ENCODE measurements at places on chromosomes 3 and 15.

- H3K27me3 ChIP-seq, result no peaks in the 10 kb centered on the region
- no peak overlapping the region for H3K4me3 ChIP-seq
- no peaks in the 10 kb centered on the region for H3K36me3 ChIP-seq
- DNase-seq, result no peak
- no peaks in the 10 kb centered on the region for H3K4me1 ChIP-seq
Observed at GRCh38 chr3:59994732-59995304, 945.0 kb upstream of the CFAP20DC start.

DNA sequence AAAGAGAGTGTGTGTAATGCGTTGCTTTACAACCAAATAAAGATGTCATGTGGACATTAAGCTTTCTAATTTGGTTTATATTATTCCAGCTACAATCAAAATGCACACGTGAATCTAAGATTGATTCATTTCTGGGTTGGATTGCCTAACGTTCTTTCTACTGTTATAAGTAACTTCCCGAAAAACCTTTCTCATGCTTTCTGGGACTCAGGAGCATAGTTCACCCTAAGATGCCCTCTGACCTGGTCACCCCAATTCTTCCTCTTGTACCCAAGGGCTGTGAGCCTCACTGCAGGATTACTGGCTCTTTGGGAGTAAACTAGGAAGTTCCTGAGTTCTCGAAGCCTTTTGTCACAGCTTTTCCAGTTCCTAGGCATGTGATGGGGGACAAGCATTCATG, 12.7 kb upstream of the LMCD1 start:
- H3K27me3 ChIP-seq, result no peaks in the 10 kb centered on the region
- no peaks in the 10 kb centered on the region for H3K36me3 ChIP-seq
- peaks cover 14% of the 10 kb centered on the region for H3K4me1 ChIP-seq
- H3K4me3 ChIP-seq, result no peak overlapping the region
- H3K27ac ChIP-seq, result no peak overlapping the region

GRCh38 chr3:47414161-47414564, 33.3 kb downstream of the PTPN23 start:
- H3K36me3 ChIP-seq, result peaks cover 70% of the 10 kb centered on the region
- DNase-seq, result no peak
- no peaks in the 10 kb centered on the region for H3K27me3 ChIP-seq
- H3K27ac ChIP-seq, result no peak overlapping the region
- no peak overlapping the region for H3K4me3 ChIP-seq

DNA sequence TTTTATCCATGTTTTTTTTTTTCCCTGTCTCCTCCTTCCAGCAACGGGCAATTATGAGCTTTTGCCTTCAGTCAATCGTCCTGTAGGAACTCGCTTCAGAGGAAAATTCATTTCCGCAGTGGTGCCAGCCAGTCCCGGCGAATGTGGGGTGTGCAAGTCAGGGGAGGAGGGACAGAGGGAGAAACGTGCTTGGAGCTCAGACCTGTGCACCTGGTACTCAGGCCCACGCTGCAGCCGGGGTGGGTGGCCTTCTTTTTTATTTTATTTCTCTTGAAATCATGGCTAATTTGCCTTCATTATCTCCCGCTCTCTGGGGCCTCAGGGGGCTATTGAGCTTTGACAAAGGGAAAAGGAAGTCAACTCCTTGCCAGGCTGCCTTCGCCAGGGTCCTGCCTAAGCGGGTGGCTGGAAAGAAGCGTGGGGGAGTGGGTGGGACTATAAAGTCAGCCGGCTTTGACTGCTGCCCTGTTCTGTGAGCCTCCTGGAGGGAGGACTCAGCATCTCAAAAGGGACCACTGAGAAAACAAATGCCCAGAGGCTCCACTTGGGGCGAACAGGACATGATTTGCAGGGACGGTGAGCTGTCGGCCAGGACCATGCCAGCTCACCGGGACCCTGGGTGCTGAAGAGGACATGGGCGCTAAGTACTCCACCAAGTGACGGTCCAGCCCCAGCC, 5.5 kb downstream of the GRIP2 start:
- no peak overlapping the region for H3K4me3 ChIP-seq
- no peaks in the 10 kb centered on the region for H3K36me3 ChIP-seq
- peaks cover 2% of the 10 kb centered on the region for H3K27me3 ChIP-seq
- DNase-seq, result no peak
- H3K4me1 ChIP-seq, result no peaks in the 10 kb centered on the region

DNA sequence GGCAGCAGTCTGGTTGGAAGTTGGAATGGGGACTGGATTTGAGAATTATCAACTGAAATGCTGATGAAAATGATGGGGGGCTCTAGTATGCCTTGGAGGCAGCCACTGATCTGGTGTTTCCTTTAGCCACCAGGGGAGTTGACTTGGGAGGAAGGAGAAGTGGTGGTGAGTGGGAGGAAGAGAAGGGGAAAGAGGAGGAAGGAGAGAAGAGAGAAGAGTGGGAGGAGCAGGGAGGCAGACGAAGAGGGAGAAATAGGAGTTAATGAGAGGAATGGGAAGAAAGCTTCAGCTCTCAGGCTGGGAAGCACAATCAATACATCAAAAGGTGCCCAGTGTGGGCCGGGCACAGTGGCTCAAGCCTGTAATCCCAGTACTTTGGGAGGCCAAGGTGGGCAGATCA, 23.3 kb upstream of the HCN4 start:
- H3K4me1 ChIP-seq, result no peaks in the 10 kb centered on the region
- no peak overlapping the region for H3K27ac ChIP-seq
- no peak overlapping the region for H3K4me3 ChIP-seq
- no peaks in the 10 kb centered on the region for H3K36me3 ChIP-seq
- DNase-seq, result no peak

DNA sequence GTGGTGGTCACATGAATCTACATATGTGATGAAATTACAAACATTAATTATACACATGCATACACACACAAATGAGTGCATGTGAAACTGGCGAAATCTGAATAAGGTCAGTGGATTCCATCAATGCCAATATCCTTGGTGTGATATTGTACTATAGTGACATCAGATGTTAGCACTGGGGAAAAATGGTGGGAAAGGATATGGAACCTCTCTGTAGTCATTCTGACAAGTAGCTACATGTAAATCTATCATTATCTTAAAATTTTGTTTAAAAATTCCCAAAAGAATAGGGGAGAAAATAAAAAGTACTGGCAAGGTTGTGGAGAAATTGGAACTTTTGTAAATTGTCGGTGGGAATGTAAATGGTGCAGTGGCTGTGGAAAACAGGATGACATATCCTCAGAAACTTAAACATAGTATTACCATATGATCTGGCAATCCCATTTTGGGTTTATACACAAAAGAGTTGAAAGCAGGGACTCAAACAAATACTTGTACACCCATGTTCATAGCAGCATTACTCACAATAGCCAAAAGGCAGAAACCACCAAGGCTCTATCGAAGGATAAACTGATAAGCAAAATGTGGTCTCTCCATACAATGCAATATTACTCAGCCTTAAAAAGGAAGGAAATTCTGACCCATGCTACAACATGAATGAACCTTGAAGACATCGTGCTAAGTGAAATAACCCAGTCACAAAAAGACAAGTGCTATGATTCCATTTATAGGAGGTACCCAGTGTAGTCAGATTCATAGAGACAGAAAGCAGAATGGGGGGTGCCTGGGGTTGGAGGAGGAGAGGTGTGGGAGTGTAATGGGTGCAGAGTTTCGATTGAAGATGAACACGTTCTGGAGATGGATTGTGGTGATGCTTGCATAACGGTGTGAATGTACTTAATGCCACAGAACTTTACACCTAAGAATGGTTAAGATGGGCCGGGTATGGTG, 25.3 kb upstream of the HRH1 start:
- no peak overlapping the region for H3K4me3 ChIP-seq
- H3K36me3 ChIP-seq, result no peaks in the 10 kb centered on the region
- H3K27ac ChIP-seq, result no peak overlapping the region
- DNase-seq, result no peak

GRCh38 chr3:138809500-138810256, 25.1 kb downstream of the PIK3CB start:
- DNase-seq, result no peak
- H3K4me1 ChIP-seq, result peaks cover 7% of the 10 kb centered on the region
- H3K4me3 ChIP-seq, result no peak overlapping the region
- no peak overlapping the region for H3K27ac ChIP-seq

DNA sequence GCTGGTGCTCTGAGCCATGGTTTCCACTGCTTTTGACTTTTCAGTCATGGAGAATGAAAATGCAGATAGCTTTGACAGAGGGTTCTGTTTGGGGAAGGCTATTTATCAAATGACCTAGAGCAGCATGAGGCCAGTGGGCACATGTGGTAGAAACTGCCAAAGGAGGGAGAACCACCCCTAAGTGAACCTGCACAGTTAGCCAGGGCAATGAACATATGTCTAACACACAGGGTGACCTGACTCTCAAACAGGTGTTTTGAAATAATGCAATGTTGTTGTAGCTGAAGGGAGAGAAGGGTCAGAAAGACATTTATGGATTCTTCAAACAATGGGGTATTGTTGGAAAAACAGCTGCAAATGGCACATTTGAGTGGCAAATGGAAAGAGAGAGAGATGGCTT, 174.4 kb upstream of the FAM3D start:
- H3K36me3 ChIP-seq, result no peaks in the 10 kb centered on the region
- no peak overlapping the region for H3K27ac ChIP-seq
- H3K4me1 ChIP-seq, result no peaks in the 10 kb centered on the region
- DNase-seq, result no peak

GRCh38 chr3:4685673-4686345, 192.7 kb downstream of the ITPR1 start:
- no peak overlapping the region for H3K4me3 ChIP-seq
- H3K4me1 ChIP-seq, result peaks cover 16% of the 10 kb centered on the region
- H3K27me3 ChIP-seq, result no peaks in the 10 kb centered on the region
- DNase-seq, result no peak
- H3K27ac ChIP-seq, result no peak overlapping the region
- peaks cover 61% of the 10 kb centered on the region for H3K36me3 ChIP-seq

- H3K27me3 ChIP-seq, result no peaks in the 10 kb centered on the region
- DNase-seq, result no peak
- H3K4me1 ChIP-seq, result peaks cover 20% of the 10 kb centered on the region
- H3K27ac ChIP-seq, result no peak overlapping the region
- H3K4me3 ChIP-seq, result peak overlapping the region; percentile 99
Observed at GRCh38 chr15:40807888-40808461, 702 bp upstream of the DNAJC17 start.

DNA sequence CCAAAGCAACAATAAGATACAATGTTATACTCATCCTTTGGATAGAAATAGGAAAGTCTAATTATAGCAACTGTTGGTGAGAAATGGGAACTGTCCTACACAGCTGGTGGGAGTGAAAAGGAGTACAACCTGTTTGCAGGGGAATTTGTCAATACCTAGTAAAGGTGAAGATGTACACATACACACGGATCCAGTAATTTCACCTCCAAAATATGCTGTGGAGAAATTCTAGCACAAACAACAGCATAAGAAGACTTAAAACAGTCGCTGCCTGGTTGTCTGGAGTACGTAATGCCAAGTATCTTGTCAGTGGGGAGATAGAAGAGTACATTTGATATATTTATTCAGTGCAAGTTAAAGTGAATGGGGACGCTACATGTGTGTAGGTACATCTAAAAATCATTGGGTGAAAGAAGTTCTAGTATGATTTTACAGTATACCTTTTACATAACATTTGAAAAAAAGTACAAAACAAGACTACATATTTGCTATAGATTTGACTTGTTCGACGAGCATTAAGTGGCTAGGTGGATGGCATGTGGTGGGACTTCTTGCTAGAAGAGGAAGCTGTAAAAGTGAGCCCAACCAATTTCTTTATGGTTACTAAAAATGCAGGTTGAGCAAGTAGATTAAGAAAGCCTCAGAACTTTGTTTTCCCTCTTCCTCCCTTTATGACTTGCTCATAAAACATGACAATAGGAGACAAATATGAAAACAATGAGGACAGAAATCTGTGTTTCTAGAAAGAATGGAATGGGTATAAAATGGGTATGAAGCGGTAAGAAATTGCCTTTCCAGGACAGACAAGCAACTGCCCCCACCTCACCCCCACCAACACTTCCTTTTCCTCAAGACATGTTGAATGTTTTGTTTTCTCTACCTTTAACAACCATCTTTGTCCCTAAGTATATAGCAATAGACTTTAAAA, 50.2 kb upstream of the CCR4 start:
- H3K27me3 ChIP-seq, result no peaks in the 10 kb centered on the region
- no peak for DNase-seq
- no peak overlapping the region for H3K4me3 ChIP-seq

- no peaks in the 10 kb centered on the region for H3K36me3 ChIP-seq
- peaks cover 5% of the 10 kb centered on the region for H3K4me1 ChIP-seq
- H3K27ac ChIP-seq, result no peak overlapping the region
- no peaks in the 10 kb centered on the region for H3K27me3 ChIP-seq
- H3K4me3 ChIP-seq, result no peak overlapping the region
- DNase-seq, result no peak
Observed at GRCh38 chr3:171860830-171861535, 17.8 kb downstream of the TMEM212 start.

- no peaks in the 10 kb centered on the region for H3K4me1 ChIP-seq
- H3K27ac ChIP-seq, result no peak overlapping the region
- DNase-seq, result no peak
- H3K27me3 ChIP-seq, result no peaks in the 10 kb centered on the region
Observed at GRCh38 chr3:129352045-129352444, 73.4 kb downstream of the HMCES start.

DNA sequence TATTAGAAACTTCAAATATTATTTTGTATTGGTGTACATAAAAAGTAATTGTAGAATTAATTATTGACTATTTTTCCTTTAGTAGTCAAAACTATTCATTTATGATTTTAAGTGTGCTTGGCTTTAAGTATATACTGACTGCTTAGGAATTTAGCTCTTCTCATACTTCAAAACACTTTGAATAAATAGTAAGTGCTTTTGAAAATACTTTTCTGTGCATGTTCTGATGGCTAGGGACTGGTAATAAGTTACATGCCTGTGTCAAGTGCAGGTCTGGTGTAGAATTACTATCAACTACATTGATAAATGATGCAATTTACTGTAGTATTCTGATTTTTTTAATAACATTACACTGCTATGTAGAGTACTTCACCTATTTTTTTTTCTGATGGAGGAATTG, 397.6 kb upstream of the SGO1 start:
- H3K27ac ChIP-seq, result no peak overlapping the region
- H3K27me3 ChIP-seq, result no peaks in the 10 kb centered on the region
- DNase-seq, result no peak
- no peak overlapping the region for H3K4me3 ChIP-seq
- no peaks in the 10 kb centered on the region for H3K4me1 ChIP-seq
- H3K36me3 ChIP-seq, result no peaks in the 10 kb centered on the region

DNA sequence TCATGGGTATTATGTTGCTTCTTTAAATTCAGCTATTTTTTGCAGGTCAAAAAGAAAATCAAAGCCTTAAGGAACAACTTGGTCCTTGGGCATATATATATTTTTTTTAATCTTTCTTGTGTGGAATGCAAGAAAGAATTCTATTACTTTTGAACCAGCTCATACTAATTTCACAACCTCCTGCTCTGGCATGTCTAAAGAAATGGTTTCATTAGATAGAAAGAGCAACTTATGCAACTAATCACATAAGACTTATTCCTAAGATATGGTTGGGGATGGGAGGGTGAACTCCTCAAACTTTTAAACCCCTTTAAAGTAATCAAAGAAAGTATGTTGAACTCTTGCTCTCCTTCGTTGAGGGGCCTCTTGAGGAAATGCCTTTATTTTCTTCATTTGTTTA, 114.9 kb downstream of the GMNC start:
- no peak overlapping the region for H3K27ac ChIP-seq
- no peak overlapping the region for H3K4me3 ChIP-seq
- H3K36me3 ChIP-seq, result no peaks in the 10 kb centered on the region
- DNase-seq, result no peak
